GM04504 (cell line): ENCODE measurements at places on chromosomes 6 and 20.

DNA sequence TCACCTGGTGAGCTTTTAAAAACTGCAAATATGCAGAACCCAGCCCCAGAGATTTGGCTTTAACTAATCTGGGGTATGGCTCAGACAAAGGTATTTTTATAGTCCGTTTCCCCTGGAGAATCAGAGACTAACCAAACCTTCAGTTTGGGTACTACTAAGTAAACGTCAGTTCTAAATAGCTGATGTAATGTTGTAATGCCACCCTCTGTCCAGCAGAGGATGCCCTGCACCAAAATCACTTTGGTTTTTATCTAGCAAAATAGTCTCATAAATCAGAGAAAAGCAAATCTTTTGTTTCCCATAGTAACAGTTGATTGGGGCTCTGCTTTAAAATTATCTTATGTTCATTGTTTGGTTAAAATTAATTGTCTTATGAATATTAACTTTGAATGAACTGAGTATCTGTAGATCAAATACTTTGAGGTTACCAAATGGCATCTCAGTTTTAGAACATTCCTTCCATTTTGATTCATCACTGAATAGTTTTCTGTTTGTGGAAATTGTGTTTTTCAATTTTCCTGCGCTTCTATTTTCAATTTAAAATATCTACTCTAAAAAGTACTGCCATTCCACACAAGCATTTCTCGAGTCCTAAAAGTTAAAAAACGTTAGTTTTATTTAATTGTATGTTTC, 278.3 kb upstream of the PLCB4 start:
- peak; percentile 27 for DNase-seq

DNA sequence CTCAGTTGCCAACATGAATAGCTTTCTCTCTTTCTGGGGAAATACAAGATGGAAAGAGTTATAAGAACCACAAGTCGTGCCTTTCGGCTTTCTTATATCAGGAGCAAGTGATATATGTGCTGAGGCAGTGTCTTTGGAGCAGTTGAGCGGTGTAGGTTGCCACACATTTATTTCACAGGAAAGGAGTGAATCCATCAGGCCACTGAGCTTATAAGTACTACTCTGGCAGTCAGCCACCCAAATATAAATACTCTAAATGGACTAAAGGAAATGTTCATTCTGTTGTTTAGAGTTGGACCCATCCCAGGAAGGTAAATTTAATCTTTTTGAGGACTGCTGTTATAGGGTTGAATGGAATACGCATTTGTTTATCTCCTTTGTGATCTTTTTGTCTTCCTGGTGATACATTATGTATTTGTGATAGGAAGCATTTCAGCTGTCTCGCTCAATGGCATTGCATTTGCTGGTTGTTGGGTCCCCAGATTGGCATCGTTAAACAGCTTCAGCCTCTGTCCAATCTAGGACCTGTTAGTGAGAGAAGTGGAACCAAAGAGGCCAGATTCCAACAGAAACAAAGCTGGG, 139.7 kb downstream of the SOBP start:
- DNase-seq: no peak

DNA sequence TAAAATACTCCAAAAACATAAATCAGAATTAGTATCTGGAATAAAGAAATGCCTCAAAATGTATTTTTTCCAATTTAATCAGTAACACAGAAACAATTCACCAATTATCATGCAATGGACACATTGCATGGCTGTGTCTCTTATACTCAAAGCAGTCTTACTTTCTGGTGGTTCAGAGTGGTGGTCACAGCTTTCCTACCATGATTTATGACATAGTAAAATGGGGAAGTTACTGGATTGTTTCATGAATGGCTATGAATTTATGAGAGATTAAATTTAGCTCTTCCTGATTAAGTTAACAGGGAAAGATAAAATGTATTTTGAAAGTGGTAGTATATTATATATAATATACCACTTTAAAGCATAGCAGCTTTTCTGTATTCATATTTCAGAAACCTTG, 331.5 kb upstream of the MAP3K7 start:
- no peak for DNase-seq

GRCh38 chr6:141303907-141304306, 828.8 kb upstream of the GJE1 start:
- DNase-seq: no peak

- peak; percentile 45 for DNase-seq
These were observed 3.3 kb downstream of the SIM1 start for GRCh38 chr6:100461278-100461916.

GRCh38 chr6:79077715-79078074, 359 bp downstream of the PHIP start:
- DNase-seq: no peak

DNA sequence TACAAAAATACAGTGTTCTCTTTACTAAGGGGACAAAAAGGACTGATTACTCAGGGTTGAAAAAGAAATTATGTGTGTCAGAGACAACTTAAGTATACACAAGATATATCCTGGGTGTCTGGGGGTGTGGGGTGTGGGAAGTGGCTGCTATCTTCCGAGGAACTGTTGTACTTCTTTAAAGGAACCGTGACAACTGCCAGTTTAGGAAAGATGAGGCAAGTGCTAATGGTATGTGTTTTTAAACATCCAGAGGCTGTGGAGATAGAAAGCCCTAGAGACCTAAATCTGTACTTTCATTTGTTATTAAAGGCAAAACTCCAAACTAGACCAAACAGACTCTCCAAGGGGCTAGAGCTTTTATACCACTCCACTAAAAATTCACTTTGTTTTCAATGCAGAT, 95.6 kb downstream of the SNAP25 start:
- DNase-seq: no peak

- DNase-seq: no peak
These were observed 62.2 kb upstream of the GCM1 start for GRCh38 chr6:53210811-53211210.

- DNase-seq: no peak
These were observed 27.4 kb upstream of the APCDD1L start for GRCh38 chr20:58542411-58543095.

GRCh38 chr6:45445364-45445748, 67.6 kb upstream of the SUPT3H start:
- no peak for DNase-seq
